ENCODE measurements at places on chromosomes 3 and 15.

DNA sequence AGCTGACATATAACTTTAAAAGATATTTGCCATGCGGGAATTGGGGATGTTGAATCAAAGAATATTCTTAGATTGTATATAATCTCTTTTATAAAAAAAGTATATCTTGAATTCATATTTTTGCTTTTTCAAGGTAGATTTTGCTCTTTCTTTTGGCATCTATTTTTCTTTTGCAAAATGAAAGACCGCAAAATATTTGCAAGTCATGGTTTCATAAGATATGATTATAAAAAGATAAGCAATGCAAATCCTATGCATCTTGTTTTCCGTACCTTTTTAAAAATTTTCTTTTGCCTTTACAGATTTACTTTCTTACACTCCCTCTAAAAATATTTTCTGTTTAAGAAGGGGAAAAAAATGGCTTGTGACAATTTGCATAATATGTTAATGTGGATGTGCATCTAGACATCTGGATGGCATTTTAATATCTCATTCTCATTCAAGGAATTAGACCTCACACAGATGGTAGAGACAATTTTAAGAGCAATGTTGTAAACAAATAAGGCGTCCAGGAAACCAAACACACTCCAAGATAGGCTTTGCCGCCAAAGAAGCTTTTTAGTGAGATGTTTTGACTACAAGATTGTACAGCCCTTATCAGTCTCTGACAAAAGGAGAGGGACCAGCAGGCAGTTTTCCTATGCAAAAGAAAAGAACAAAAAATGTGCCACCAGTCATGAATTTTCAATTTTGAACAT is 371.1 kb downstream of the CHL1 start:
- DNase-seq: no peak

DNA sequence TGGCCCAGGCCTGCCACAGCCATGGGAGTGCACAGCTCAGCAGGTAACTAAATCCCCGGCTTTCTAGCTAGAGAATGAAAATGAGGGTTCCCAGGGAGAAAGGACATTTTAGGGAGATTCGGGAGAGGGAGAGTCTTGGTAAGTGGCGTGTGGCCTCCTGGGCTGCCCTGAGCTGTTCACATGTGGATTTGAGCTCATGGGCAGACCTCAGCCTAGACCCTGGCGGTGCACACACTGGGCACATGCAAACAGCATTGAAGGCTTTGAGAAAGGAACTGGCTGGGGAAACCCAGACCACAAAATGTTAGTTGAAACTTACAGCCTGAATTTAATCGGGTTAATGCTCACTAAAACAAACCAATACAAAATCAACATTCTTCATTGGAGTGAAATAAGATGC is 72.4 kb downstream of the TFRC start:
- no peak for DNase-seq

DNA sequence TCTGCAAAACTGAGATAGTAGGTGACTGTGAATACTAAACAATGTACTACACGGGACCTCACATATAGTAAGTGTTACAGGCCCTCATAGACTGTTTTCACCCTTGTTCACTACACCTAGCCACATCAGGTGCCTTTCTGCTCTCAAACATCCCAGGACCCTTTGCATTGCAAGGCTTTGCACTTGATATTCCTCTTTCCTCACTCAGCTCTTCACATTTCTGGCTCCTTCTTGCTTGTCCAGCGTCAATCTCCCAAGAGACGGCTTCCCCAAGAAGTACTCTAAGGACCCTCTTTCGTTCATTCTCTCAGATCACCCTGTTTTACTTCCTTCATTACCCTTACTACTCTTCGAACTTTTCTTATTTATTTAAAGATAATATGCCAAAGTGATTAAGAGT is 10.0 kb downstream of the DENND4A start:
- DNase-seq: no peak

DNA sequence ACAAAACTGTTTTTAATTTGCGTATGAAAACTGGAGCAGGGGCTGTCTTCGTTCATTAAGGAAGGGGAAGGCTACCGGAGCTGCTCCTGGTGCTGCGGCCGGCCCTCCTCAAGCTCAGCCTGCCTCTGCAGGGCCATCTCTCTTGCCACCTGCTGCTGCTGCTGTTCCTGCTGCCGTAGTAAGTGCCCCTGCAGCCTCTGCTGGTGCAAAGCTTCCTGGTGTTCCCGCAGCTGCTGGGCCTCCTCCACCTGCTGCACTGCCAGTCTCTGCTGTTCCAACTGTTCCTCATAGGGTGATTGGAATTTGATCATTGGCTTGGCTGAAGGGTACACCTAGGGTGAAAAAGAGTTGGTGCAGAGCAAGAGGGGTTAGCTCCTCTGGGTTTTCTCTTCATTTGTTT is 66.0 kb downstream of the GOLIM4 start:
- DNase-seq: no peak

DNA sequence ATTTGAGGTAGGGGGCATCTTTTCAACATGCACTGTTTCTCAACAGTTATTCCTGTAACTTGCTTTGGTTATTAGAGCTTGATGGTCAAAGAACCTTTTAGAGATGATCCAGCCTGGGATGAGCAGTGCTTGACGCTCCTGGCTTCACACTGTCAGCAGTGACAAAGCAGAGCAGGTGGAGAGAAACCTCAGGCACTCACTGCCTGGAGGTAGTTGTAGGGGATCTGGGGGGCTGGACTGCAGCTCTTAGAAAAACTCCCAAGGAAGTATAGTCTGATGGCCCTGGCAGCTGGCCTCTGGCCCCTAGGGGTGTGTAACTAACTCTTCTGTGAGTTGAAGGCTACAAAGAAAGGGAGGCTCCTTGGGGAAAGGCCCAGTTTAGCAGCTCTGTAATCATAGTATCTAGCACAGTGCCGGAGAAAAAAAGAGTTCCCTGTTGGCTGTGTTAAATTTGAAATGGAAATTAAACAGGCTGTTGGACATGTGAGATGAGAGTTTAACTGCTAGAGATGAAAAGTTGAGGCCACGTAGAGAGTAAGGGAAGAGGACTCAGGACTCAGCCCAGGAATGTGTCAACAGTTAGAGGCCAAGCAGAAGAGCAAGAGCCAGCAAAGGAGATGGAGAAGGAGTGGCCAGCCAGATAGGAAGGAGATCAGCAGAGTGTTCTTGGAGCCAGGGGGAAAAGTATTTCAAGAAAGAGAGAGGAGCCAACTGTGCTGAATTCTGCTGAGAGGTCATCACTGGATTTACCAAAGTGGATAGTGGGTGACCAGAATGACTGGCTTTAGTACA is 14.2 kb downstream of the OXNAD1 start:
- DNase-seq: no peak

- no peak for DNase-seq
Measured at GRCh38 chr15:72566973-72567372, 87.5 kb upstream of the GOLGA6B start.

DNA sequence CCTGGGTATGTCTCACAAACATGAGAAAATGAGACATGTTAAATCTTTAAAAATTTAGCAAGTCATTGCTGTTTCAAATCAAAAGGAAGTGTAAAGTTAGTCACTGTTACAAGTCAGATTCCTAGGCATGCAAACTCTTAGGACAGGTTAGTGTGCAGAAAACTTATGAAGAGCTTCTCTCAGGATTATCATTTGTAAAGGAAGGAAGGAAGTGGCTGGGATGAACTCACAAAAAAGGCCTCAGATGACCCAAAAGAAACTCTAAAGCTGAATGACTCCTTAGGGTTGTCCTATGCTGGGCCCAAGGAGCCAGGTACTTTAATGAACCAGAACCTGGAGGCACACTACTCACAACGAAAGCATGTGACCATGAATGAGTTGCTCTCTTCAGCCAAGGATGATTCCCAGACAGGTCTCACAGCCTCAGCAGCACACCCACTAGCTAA is 25.0 kb downstream of the MSL2 start:
- no peak for DNase-seq

- DNase-seq: no peak
Measured at GRCh38 chr3:41011854-41012253, 187.5 kb upstream of the CTNNB1 start.

GRCh38 chr15:65375871-65376607 is 1.8 kb downstream of the IGDCC3 start:
- DNase-seq: no peak

DNA sequence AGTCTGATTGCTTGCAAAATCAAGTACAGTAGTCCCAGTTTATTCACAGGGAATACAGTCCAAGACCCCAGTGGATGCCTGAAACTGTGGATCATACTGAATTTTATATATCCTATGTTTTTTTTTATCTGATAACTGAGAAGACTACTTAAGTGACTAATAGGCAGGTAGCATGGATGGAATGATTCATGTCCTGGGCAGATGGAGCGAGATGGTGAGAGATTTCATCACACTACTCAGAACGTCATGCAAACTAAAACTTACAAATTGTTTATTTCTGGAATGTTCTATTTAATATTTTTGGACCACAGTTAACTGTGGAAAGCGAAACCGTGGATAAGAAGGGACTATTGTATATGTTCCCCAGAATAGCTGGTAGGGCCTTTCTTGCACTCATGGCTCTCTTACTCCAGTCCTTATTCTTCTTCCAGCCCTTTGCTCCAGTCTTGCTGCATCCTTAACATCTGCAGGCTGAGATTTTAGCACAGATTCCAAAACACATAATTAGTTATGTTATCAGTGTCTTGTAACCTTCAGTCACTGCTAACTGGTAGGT is 290.0 kb downstream of the ADAMTSL3 start:
- DNase-seq: peak; percentile 13

- no peak for DNase-seq
Measured at GRCh38 chr15:63362885-63363284, 18.8 kb downstream of the CA12 start.

DNA sequence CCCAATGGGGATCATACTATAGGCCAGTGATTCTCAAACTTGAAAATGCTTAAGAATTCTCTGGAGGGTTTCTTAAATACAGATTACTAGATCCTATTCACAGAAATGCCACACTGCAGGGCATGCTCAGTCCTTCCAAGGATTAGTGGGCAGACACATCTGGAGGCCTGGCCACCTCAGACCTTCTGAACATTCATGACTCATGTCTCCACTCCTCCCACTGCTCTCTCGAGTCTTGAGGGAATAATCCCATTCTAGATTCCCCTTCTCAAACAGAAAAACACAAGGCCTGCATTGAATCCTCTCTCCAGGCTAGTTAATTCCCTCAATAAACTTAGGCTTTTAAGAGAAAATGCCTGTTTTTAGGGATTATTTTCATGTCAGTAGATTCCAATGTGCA is 22.1 kb downstream of the ZNF621 start:
- DNase-seq: peak; percentile 15

DNA sequence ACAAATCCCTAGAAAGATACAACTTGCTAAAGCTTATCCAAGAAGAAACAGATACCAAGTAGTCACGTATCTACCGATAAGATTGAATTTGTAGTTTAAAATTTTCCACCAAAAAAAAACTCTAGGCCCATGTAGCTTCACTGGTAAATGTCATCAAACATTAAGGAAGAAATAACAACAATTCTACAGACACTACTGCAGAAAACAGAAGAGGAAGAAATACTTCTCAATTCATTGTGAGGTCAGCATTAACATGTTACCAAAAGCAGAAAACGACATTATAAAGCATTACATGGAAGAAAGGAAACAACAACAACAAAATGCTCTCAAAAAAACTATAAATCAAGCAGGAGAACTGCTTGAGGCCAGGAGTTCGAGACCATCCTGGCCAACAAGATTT is 27.5 kb upstream of the TM4SF19 start:
- DNase-seq: no peak

GRCh38 chr3:179149406-179149867 is 1.3 kb downstream of the PIK3CA start:
- DNase-seq: no peak

DNA sequence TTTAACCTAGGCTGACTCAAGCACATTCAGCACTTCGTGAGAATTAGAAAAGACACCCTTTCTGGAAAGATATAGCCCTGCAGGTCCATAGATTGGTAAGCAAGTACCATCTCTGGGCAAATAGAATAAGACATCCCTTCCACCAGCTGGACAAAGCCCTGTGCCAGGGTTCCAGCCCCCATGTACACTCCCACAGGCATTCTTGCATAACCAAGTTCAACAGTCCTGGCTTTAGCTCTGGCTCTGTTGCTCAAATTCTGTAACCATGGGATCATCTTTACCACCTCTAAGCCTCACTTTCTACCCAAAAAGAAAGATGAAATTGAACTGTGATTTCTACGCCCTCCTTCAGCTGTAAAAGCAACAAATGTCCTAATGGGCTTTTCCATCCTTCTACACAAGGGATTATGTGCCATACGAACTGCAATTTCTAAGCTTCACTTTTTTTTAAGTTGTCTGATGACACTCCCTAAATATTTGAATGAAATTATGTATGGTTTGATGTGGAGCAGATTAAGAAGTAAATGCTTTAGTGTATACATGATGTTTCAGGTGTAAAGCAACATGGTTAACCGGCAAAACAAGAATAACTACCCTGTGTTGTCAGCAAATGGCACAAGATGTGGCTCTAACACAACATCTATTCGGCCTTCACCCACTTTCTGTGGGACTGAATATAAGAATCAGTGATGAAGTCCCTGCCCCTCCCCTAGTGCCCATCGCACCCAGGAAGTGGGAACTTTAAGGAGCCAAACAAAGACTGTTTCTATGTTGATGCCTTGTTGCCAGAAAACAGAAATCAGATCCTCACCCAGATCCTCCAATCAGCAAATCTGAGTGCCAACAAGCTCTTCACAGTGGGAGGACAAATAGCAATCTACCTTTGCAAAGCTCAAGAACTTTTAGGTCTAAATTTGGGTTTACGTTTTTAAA is 165.7 kb downstream of the P3H2 start:
- no peak for DNase-seq

DNA sequence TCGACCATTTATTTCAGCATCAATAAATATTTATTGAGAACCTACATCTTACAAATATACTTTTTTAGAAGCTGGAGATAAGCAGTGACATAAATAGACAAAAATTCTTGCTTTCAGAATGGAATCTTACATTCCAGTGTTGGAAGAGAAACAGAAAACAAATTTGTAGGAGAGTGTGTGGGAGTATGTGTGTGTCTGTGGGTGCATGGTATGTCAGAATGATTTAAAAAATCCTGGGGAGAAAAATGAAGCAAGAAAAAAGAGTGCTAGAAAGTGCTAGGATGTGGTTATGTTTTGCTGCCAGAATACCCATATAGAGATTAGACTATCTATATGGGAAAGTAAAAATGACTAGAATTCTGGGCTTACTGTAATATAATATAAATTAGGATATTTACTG is 561.7 kb upstream of the SGO1 start:
- DNase-seq: no peak

DNA sequence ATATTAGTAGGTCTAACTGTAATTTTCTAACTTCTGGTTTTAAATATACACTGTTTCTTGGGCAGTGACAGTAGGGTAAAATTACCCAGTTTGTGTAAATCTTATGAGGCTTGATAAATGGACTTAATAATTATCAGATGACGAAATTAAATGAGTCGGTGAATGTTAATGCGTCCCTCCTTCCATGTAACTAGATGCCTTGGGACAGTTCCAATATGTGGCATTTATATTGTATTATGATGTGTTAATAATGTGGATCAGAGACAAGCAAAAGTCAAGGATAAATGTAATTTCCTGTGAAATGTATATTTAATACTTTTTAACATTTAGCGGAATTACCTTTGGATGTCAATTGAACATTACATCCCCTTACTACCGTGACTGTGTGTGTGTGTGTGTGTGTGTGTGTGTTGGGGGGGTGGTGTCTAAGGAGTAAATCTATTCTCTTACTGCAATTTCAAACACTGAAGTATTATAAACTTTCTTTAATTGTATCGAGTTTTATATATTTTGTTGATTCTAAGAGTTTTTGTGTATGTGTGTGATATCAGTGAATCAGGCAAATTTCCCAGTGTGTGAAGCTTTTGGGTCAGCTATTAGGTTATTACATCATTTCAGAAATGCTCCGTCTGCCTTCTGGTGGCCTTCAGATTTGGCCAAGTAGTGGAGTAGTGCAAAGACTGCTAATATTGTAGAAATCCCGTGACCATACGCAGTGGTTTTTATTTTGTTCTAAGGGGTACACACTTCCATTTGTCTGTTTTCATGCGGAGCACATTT is 50.1 kb downstream of the CNTN4 start:
- no peak for DNase-seq
